Activated CD4-positive, alpha-beta T cell treated with anti-CD3 and anti-CD28 coated beads, Interleukin-2, amount 10 ng/mL, durations not matched to agents 7 days and 5 days (primary cell): ENCODE measurements at places on chromosomes 7 and 10. TPM values are rescaled to one million over a fixed set of nuclear protein-coding genes. Genes with fewer than 3 reads are reported as not detected.

The NEBL gene
- not detected for total RNA-seq

- DNase-seq: no peak
Observed at GRCh38 chr7:120944826-120945562, 5.6 kb upstream of the ING3 start.

GRCh38 chr10:71266918-71267442, 52.1 kb upstream of the SLC29A3 start:
- no peak for DNase-seq

- DNase-seq: no peak
Observed at GRCh38 chr7:13286916-13287315, 599.5 kb downstream of the ARL4A start.

DNA sequence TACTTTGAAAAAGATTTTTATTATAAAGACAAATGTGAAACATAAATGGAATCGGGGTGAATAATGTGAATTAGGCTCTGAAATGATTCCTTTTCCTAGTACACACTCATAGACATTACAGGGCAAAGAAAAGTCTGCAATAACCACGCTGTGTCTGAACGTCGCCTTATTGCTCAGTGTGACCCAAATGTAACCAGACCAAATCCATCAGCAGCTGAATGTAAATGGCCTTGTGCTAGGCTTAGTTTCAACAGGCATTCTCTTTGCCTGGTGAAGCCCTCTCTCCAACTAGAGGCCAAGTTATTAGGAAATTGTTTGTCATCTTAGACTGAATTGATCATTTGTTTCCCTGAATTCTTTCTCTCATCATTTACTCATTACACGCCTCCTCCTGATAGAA, 225.5 kb downstream of the CHCHD3 start:
- no peak for DNase-seq

DNA sequence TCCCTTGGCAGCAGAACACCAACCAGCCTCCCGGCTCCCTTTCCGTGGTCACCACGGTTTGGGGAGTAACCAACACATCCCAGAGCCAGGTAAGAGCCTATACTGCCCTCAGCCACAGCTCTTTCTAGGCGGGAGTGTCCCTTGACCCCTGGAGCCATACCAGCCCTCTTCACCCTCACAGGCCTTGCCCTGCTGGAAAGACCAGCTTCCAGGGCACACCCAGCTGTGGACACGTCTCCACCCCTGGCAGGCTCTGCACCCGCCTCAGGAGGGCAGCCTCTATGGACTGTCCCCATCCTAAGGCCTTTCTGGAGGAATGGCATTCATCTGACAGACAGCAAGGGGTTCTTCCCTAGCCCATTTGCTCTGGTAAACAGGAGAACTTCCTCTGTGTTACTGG, 57.5 kb upstream of the PPIF start:
- DNase-seq: no peak

GRCh38 chr7:156074982-156075615, 262.8 kb upstream of the SHH start:
- no peak for DNase-seq

DNA sequence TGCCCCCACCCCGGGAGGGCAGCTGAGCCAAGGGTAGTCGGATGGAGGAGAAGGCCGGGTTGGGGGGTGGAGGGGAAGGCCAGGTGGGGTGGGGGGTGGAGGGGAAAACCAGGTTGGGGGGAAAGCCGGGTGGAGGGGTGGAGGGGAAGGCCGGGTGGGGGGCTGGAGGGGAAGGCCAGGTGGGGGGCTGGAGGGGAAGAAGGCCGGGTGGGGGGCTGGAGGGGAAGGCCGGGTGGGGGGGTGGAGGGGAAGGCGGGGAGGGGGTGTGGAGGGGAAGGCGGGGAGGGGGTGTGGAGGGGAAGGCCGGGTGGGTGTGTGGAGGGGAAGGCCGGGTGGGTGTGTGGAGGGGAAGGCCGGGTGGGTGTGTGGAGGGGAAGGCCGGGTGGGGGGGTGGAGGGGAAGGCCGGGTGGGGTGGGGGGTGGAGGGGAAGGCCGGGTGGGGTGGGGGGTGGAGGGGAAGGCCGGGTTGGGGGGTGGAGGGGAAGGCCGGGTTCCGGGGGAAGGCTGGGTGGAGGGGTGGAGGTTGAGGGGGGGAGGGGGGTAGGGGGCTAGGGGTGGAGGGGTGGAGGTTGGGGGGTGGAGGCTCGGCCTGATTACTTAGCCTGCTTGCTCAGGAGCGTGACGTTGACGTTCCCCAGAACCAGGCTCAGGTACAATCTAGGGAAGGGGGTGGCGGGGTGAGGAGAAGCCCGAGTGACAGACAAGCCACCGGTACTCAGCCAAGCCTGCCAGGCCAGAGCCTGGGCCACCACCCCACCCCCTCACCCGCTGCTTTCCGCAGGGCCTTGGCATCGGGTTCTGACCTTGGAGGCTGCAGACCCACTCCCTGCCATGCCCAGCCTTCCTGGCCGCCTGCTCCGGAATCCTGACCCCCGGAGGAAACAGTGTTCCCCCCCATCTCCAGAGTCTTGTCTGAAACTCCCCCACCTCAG, 5.6 kb downstream of the TMEM120A start:
- no peak for DNase-seq

The ZNF365 gene
- not detected for total RNA-seq

The JAKMIP3 gene
- 0.12 TPM for total RNA-seq

GRCh38 chr7:128303643-128304042, 40.1 kb downstream of the RBM28 start:
- no peak for DNase-seq
